ENCODE measurements at places on chromosomes 5 and 9. TPM values are rescaled to one million over a fixed set of nuclear protein-coding genes. Genes with fewer than 3 reads are reported as not detected.
A peak's percentile ranks its signal among the peaks of the same experiment; 100 is the strongest.

CHSY3 gene
- 21.2 TPM for total RNA-seq

DNA sequence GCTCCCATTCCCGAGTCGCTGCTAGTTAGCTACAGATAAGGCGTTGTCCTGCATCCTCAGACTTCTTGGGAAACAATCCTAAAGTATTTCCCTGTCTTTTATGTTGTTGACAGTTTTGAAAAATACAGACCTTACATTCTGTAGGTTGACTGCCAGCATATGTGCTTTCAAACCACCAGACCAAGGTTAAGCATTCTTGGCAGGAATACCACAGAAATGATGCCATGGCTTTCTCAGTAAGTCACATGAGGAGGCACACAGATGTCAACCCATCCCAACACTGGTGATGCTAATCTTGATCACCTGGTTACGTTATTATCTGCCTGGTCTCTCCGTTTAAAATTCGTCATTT, 871 bp downstream of the GLE1 start:
- no peak for DNase-seq
- H3K27me3 ChIP-seq, result no peaks in the 10 kb centered on the region
- H3K27ac ChIP-seq, result peak overlapping the region; percentile 44
- peaks cover 19% of the 10 kb centered on the region for H3K36me3 ChIP-seq

NRG2 gene
- not detected for total RNA-seq

- H3K27ac ChIP-seq, result no peak overlapping the region
- H3K36me3 ChIP-seq, result peaks cover 5% of the 10 kb centered on the region
- DNase-seq, result no peak
- H3K27me3 ChIP-seq, result peaks cover 1% of the 10 kb centered on the region
- H3K4me3 ChIP-seq, result no peak overlapping the region
These were observed 34.6 kb downstream of the HABP4 start for GRCh38 chr9:96484521-96484931.

UBE2R2 gene
- total RNA-seq, result 57.7 TPM

- no peak overlapping the region for H3K4me3 ChIP-seq
- no peaks in the 10 kb centered on the region for H3K27me3 ChIP-seq
- no peak overlapping the region for H3K27ac ChIP-seq
- DNase-seq, result no peak
- H3K4me1 ChIP-seq, result peaks cover 2% of the 10 kb centered on the region
These were observed 101.3 kb downstream of the FBN2 start for GRCh38 chr5:128436749-128437188.

SPATA6L gene
- 6.7 TPM for total RNA-seq

SLC46A2 gene
- not detected for total RNA-seq

GRCh38 chr5:42507451-42508097, 84.3 kb downstream of the GHR start:
- H3K27me3 ChIP-seq, result peaks cover 2% of the 10 kb centered on the region
- DNase-seq, result no peak
- no peak overlapping the region for H3K4me3 ChIP-seq
- no peaks in the 10 kb centered on the region for H3K36me3 ChIP-seq

DNA sequence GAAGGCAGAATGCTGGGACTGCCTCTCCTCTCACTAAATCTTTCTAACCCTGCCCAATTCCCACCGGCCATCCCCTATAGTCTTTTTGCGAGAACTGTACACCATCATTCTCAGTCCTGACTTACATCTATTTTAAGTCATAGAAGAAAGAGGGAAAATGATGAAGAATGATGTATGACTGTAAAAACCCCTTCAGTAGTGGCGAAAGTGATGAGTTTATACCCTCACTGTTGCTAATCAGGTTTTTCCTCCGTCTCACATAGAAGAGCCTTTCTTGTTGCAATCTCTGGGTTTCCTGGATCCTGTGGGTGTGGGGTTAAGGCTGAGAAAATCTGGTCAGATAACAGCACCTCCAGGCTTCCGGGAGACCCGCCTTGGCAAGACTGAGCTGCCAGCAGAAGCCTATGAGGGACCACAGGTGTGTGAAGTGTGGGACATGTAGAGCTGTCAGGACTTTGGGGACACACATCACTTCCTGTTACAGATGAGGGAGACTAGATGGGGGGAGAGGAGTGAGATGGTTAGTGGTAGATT, 147.1 kb upstream of the SLC12A2 start:
- H3K4me3 ChIP-seq, result no peak overlapping the region
- H3K36me3 ChIP-seq, result no peaks in the 10 kb centered on the region
- peaks cover 2% of the 10 kb centered on the region for H3K27me3 ChIP-seq
- no peak for DNase-seq

DNA sequence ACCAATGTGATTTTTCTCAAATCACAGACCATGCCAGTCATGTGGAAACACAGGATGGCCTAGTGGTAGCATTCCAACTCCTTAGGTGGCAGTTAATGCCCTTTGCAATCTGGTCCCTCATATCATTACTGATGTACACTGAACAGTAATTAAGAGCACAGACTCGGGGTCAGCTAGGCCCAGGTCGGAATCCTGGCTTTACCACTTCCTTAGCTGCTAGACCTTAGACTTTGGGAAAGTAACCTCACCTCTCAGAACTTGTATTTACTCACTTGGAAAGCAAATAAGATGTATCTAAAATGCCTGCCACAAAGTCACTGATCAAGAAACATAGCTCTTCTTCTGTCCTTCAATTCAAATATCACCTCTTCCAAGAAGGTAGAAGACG, 112.8 kb downstream of the MAPKAP1 start:
- H3K36me3 ChIP-seq, result peaks cover 8% of the 10 kb centered on the region
- DNase-seq, result no peak
- no peaks in the 10 kb centered on the region for H3K27me3 ChIP-seq
- no peak overlapping the region for H3K27ac ChIP-seq

GPR151 gene
- not detected for total RNA-seq

TAS2R1 gene
- not detected for total RNA-seq

- DNase-seq, result no peak
- peak overlapping the region; percentile 49 for H3K27ac ChIP-seq
- peaks cover 41% of the 10 kb centered on the region for H3K4me1 ChIP-seq
- no peak overlapping the region for H3K4me3 ChIP-seq
These were observed 159.4 kb downstream of the ARHGAP26 start for GRCh38 chr5:142929587-142929986.

DNA sequence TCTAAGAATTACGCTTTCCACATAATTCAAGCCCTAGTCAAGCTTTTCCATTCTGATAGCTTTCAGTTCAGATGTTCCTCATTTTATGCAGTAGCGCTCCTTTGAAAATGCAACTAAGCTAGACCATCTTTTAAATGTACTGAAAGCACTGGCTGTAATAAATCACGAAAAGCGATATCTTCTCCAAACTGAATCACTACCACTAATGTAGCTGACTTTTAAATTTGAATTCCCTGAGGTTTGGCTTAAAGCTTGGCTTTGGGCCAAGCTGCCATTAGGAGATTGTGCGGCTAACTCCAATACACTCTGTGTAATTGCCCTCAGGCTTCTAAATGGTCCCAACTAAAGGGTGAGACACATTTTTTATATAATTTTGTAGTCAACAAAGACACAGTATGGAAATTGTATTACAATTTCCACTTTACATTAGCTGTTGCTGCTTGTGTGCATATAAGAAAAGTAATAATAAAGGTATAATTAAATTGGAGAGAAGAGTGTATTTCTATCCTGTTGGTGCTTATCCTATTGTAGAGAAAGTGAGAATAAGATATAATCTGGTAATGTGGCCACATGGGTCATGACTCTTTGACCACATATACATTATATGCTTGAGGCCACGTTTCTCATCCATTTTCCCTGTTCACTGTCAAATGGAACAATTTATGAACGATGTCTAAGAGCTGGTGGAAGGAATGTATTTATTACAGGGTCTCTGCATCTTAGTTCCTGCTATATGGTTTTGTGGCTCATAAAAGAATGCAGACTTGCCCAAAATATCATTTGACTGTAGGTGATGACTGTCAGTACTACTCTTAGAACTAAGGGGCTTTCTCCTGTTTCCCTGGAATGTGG, 118.7 kb upstream of the TAF11L2 start:
- no peaks in the 10 kb centered on the region for H3K27me3 ChIP-seq
- H3K4me3 ChIP-seq, result no peak overlapping the region
- no peak for DNase-seq
- H3K4me1 ChIP-seq, result peaks cover 2% of the 10 kb centered on the region
- no peak overlapping the region for H3K27ac ChIP-seq

- peak overlapping the region; percentile 93 for H3K27ac ChIP-seq
- H3K36me3 ChIP-seq, result peaks cover 27% of the 10 kb centered on the region
- peaks cover 30% of the 10 kb centered on the region for H3K4me1 ChIP-seq
- H3K27me3 ChIP-seq, result peaks cover 2% of the 10 kb centered on the region
- peak overlapping the region; percentile 96 for H3K4me3 ChIP-seq
These were observed 629 bp downstream of the CCNH start for GRCh38 chr5:87411973-87412629.

GRCh38 chr9:77021291-77021894, 1.9 kb downstream of the FOXB2 start:
- no peak overlapping the region for H3K4me3 ChIP-seq
- DNase-seq, result no peak
- peaks cover 38% of the 10 kb centered on the region for H3K27me3 ChIP-seq
- H3K4me1 ChIP-seq, result peaks cover 24% of the 10 kb centered on the region

All from endothelial cell (in vitro differentiated cells).